ENCODE measurements at places on chromosomes 4 and X.

GRCh38 chr4:55318175-55319129, 27.6 kb upstream of the SRD5A3 start:
- no peak for DNase-seq

DNA sequence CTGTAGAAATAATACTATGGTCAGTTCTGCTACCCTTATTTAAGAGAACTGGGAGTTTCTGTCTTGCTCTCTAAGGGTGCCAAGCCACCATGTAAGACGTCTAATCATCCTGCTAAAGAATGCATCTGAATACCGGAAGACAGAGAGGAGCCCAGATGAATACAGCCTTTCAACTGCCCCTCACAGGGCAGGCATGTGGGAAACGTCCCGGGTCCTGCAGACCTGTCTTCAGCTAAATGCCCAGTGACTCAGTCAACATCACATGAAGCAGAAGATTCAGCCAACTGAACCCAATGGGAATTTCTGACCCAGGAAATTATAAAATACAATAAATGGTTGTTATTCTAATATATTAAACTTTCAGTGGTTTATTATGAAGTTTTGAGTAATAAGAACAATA, 2141.0 kb upstream of the AGA start:
- no peak for DNase-seq

DNA sequence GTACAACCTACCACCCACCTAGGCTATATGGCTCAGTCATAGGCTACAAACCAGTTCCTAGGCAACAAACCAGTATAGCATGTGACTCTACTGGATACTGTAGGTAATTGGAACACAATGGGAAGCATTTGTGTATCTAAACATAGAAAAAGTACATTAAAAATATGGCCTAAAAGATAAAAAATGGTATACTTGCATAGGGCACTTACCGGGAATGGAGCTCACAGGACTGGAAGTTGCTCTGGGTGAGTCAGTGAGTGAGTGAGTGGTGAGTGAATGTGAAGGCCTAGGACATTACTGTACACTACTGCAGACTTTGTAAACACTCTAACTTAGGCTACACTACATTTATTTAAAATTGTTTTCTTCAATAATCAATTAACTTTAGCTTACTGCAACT, 139.2 kb upstream of the RBPJ start:
- no peak for DNase-seq

DNA sequence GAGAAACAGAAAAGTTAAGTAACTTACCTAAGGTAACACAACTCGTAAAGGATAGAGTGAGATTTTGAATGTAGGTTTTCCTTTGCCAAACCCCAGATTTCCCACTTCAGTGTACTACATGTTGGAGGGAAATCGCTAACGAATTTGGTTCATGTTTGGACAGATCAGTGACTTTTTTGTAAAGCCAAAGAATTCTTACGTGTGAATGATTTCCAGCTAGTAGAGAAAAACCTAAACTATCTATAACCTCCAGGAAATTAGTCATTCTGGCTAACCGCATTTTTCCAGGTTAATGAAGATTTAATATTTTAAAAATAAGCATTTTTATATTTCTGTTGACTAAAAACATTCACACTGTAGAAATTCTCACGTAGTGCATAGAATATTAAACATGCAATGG, 7.2 kb downstream of the TENM3 start:
- DNase-seq = no peak

DNA sequence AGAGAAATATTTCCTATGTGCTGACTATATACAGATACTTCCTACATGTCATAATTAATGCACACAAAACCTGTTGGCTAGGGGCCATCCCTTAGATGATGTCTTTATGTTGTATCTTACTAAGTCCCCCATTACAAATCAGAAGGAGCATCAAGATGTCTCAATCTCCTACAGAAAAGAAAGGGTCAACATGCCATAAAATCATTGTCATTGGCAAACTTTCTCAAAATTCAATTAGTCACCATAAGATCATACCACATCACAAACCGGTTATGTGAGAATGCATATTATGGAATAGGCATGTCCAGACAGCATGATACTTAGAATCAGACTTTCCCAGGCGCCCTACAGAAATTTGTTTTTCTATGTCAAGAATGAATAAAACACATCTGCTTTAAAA, 175.2 kb upstream of the TET2 start:
- DNase-seq = no peak

DNA sequence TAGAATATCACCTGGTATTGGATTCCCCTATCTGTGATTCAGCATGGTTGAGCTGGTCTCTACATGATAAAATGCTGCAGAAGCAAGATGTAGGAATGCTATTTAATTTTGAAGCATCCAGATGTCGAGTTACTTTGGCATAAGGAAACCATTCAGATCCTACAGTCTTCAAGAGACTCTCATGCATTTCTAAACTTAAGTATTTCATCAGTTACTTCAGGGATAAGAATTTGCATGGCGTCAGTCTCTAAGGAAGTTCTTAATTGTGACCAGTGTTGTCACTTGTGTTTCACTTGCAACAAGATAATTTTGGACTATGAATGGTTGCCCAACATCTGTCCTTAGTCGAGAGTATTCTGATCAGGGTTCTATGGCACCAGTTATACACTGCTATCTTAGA, 192.4 kb downstream of the CCNG2 start:
- no peak for DNase-seq

DNA sequence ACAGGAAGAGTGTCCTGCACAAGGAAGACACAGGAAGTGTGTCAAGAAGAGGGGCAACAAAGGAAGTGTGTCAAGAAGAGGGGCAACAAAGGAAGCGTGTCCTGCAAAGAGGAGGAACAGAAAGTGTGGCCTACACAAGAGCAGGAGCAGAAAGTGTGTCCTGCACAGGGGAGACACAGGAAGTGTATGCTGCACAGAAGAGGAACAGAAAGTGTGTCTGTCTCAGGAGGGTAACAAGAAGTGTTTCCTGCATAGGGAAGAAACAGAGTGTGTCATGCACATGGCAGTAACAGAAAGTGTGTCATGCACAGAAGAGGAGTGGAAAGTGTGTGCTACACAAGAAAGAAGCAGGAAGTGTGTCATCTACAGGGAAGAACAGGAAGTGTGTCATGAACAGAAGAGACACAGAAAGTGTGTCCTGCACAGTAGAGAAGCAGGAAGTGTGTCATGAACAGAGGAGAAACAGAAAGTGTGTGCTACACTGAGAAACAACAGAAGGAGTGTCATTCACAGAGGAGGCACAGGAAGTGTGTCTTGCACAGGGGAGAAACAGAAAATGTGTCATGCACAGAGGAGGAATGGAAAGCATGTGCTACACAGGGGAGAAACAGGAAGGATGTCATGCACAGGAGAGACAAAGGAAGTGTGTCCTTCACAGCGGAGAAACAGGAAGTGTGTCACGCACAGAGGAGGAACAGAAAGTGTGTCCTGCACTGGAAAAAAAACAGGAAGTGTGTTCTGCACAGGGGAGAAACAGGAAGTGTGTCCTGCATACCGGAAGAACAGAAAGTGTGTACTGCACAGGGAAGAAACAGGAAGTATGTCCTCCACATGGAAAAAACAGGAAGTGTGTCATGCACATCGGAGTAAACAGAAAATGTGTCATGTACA, 526.4 kb upstream of the PRKX start:
- DNase-seq = no peak

DNA sequence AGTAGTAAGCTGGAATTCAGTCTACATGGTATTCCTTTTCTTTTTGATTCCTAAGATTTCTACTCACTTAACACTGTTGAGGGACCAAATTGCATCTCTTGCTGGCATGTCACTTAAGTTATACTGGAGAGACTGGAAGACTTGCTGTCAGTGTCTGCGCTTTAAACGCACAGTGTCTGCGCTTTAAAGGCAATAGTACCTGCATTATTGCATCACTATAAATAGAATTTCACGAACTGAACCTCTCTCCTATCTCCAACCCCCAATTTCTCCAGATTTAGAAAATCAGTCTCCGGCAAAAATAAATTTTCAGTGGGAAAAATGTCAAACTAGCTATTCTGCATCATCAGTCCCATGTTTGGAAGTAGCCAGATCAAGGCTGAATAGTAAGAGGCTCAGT, 21.2 kb downstream of the SMAD1 start:
- DNase-seq = no peak

GRCh38 chr4:113467581-113467980, 294.0 kb downstream of the CAMK2D start:
- no peak for DNase-seq

- no peak for DNase-seq
Measured at GRCh38 chr4:133152831-133153481, 3.9 kb downstream of the PCDH10 start.

- no peak for DNase-seq
Measured at GRCh38 chrX:39930786-39931528, 166.8 kb downstream of the BCOR start.

GRCh38 chr4:182065255-182065654, 177.9 kb upstream of the TENM3 start:
- DNase-seq = no peak

DNA sequence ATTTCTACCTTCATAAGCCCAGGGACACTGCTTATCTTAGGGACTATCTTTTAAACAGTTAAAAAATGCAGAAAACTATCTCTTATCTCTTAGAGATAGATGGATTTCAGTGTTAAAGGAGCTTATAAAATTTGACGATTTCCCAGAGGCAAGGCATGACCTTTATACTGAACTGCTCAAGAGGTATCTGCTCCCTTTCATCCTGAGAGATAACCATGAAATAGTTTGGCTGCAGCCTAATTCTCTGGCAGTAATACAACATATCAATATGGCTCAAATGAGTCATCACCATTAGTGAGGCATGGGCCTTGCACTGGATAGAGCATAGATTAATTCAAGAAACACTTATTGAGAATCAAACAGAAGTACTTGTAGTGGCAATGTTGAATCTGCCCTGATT, 348.2 kb upstream of the GRIA3 start:
- no peak for DNase-seq
